ENCODE measurements at places on chromosomes 7 and 10. TPM values are rescaled to one million over a fixed set of nuclear protein-coding genes. Genes with fewer than 3 reads are reported as not detected.

Gene HIF1AN
- 46.5 TPM for total RNA-seq

DNA sequence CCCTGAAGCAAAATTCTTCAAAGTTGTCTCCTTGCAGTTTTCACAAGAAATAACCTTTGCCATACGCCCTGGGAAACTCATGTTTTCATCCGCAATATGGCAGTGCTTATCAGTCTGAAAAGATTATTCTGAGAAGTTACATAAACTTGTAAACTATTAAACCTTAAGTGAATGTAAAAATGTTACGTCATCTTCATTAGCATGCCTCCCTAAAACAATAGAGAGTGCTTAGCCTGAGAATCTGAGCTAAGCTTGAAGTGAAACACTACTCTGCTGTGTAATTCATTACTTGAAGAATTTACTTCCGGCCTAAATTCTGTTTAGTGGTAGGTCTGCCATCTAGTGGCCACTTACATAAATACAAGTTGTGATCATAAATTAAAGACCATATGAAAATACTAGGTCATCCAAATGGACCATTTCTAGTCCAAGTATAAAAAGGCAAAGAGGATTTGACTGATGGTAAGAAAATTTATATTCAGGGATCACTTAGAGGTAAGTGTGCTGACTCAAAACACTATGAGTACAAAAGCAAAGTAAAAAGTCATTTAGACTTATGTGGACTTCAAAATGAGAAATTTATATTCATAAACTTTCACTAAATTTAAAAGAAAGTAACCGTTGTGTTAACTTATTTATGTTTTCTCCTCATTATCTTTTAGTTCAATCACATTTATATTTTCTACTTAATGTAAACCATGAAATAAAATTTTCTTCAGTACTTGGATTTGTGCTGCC, 745.1 kb upstream of the LRRTM3 start:
- peak; percentile 9 for DNase-seq
- H3K36me3 ChIP-seq, result no peaks in the 10 kb centered on the region
- H3K27ac ChIP-seq, result no peak overlapping the region
- no peaks in the 10 kb centered on the region for H3K4me1 ChIP-seq
- H3K4me3 ChIP-seq, result no peak overlapping the region

- DNase-seq, result no peak
- no peak overlapping the region for H3K4me3 ChIP-seq
- no peaks in the 10 kb centered on the region for H3K36me3 ChIP-seq
- H3K27me3 ChIP-seq, result peaks cover 6% of the 10 kb centered on the region
- H3K27ac ChIP-seq, result no peak overlapping the region
Measured at GRCh38 chr10:99921948-99922347, 87.8 kb downstream of the DNMBP start.

DNA sequence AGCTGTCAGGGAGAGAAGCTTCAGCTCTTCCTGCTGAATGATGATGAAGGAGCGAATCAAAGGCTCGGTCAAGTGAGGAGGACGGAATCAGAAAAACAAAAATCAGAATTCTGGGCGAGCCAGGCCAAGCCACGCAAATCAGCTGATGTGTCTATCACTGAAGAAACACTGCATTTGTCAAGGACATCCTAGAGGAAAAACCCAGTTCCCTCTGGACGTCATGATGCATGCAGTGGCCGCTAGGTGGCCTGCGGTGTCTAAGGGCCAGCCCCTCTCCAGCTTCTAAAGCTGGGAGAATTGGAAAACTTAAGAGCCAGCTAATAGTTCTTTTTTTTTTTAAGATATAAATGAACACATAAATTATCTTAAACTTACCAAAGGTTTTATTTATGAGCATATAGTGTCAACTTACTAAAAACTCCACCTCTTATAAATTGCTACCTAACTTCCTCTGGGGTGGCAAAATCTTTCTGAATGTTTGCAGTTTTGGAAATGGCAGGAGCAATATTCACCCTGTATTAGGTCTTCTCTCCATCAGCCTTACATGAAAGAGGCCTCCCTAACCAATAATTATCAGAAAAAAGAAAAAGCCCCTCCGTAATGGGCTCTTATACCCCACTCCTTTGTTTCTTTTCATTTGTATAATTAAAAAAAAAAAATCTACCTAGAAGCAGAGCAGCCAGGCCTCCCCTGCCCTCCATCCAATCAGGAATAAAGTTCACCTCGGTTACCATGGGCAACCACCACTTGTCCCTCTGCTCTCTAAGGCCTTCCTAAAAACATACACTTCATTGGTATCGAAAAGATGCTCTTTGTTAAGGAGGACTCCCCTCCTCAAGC, 186.8 kb downstream of the USP6NL start:
- H3K36me3 ChIP-seq, result no peaks in the 10 kb centered on the region
- no peak for DNase-seq
- no peak overlapping the region for H3K4me3 ChIP-seq
- no peaks in the 10 kb centered on the region for H3K4me1 ChIP-seq
- H3K27me3 ChIP-seq, result peaks cover 5% of the 10 kb centered on the region
- H3K27ac ChIP-seq, result no peak overlapping the region

DNA sequence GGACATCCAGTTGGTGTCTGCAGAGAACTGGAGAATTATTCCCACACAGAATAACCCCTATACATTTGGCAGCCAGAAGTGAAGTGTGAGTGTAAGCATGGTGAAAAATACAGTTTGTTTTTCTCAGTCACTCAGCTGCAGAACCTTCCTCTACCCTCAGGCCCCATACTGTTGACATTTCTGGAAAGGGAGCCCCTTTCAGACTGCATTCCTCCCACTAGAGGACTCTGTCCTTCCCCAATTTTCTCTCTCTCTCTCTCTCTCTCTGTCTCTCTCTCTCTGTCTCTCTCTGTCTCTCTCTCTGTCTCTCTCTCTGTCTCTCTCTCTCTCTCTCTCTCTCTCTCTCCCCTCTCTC, 86.8 kb upstream of the STEAP1B start:
- H3K4me1 ChIP-seq, result peaks cover 9% of the 10 kb centered on the region
- DNase-seq, result no peak
- H3K4me3 ChIP-seq, result no peak overlapping the region
- H3K27me3 ChIP-seq, result peaks cover 43% of the 10 kb centered on the region

GRCh38 chr7:41948503-41948902, 245.6 kb upstream of the INHBA start:
- no peak overlapping the region for H3K4me3 ChIP-seq
- peaks cover 7% of the 10 kb centered on the region for H3K27me3 ChIP-seq
- H3K27ac ChIP-seq, result no peak overlapping the region
- H3K36me3 ChIP-seq, result no peaks in the 10 kb centered on the region

DNA sequence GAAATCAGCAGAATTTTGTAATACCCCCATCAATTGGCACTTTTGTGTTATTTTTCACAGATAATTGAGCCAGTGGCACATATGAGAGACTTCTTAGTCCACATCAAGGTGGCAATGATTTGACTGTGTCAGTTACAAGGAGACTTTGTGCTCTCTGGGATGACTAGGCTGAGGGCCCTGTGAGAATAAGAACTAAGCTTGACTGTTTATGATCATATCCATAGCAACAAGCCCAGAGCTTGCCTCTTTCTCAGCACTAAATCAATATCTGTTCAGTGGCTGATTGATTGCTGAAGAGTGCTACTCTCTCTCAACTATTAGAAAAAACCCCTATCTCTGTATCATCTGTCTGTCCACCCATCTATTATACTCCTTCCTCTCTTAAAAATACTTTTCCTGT, 185.3 kb upstream of the PLPP4 start:
- no peaks in the 10 kb centered on the region for H3K27me3 ChIP-seq
- DNase-seq, result no peak
- no peaks in the 10 kb centered on the region for H3K4me1 ChIP-seq
- H3K27ac ChIP-seq, result no peak overlapping the region
- no peaks in the 10 kb centered on the region for H3K36me3 ChIP-seq

GRCh38 chr7:3598854-3599253, 297.8 kb downstream of the SDK1 start:
- H3K4me1 ChIP-seq, result no peaks in the 10 kb centered on the region
- no peak overlapping the region for H3K4me3 ChIP-seq
- H3K27ac ChIP-seq, result no peak overlapping the region
- H3K36me3 ChIP-seq, result no peaks in the 10 kb centered on the region

- no peaks in the 10 kb centered on the region for H3K36me3 ChIP-seq
- H3K4me3 ChIP-seq, result no peak overlapping the region
- H3K4me1 ChIP-seq, result peaks cover 5% of the 10 kb centered on the region
- H3K27ac ChIP-seq, result no peak overlapping the region
- no peaks in the 10 kb centered on the region for H3K27me3 ChIP-seq
Measured at GRCh38 chr10:61842755-61843497, 58.6 kb upstream of the ARID5B start.

GRCh38 chr7:158811461-158811860, 17.8 kb downstream of the ESYT2 start:
- H3K4me3 ChIP-seq, result peak overlapping the region; percentile 64
- peaks cover 70% of the 10 kb centered on the region for H3K4me1 ChIP-seq
- no peak for DNase-seq
- peak overlapping the region; percentile 95 for H3K27ac ChIP-seq

DNA sequence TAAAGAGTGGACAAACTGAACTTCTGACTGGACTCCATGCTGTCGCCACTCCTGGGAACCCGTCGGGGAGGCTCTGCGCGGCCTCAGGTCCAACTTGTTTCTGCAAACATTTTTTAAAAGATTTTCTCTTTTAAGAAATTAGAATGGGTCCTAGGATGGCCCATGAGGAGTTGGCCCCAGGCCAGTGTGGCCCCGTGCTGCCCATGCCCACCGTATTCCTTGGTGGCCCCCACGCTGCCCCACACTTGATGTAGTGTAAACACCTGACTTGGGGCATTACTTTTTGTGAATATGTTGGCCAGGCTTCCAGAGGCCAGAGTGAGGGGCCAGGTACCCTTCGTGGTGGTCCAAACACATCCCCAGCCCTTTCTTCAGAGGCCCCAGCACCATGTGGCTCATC, 19.3 kb downstream of the ZNF316 start:
- peaks cover 16% of the 10 kb centered on the region for H3K36me3 ChIP-seq
- H3K27ac ChIP-seq, result no peak overlapping the region
- H3K27me3 ChIP-seq, result peaks cover 2% of the 10 kb centered on the region
- H3K4me1 ChIP-seq, result no peaks in the 10 kb centered on the region

DNA sequence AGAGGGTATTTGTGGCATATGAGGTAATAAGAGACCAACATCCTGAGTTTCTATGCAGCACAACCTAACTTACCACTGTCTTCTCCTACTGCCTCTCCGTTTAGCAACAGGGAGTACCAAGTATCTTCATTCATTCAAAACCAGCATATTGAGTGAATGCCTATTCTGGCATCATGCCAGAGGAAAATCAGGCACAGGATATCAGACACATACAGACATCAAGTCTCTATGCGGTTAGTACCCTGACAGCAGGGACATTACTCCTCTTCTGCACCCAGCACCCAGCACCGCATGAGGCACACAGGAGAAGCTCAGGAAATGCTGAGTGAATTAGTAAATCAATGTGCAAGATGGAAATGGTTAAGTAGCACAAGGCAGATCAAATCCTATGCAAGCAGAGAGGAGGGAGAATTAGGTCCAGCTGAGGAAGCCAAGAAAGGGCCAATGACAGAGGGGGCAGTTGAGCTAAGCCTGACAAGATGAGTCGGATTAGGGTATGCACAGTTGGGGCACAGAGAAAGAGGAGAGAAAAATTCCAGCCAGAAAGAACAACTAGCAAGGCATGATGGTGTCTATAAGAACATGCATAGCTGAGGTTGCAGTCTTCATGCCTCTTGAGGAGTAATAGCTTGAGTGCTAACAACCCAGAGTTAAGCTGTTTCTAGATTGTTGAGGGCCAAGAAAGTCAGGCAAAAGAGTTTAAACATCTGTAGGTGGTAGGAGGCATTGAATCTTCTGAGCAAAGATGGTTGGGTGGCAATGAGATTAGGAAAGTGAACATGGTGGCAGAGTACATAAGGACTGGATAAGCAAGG, 146.0 kb downstream of the PLXNA4 start:
- peaks cover 6% of the 10 kb centered on the region for H3K36me3 ChIP-seq
- DNase-seq, result no peak
- peak overlapping the region; percentile 20 for H3K4me3 ChIP-seq
- peak overlapping the region; percentile 69 for H3K27ac ChIP-seq
- H3K4me1 ChIP-seq, result peaks cover 73% of the 10 kb centered on the region

DNA sequence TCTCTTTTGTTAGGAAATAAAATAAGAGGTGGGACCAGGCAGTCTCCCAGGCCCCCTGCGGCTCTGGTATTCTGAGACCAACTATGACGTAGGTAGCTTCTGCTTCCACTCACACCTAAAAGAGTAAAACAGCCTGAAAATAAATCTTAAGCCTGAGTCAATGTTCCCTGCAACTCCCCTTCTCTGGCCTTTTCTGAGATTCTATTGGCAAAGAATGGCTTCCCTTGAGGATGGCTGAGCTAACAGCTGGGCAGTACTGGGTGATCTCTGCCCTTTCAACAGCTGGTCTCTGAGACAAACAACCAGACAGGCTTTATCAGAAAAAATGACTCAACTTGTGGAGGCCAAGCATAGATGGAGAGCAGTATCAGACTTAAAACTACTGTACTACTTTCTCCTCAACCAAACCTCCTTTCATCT, 58.7 kb downstream of the CREB3L2 start:
- no peak for DNase-seq
- H3K4me1 ChIP-seq, result peaks cover 26% of the 10 kb centered on the region
- no peak overlapping the region for H3K27ac ChIP-seq

GRCh38 chr7:150663802-150664494, 21.6 kb upstream of the GIMAP2 start:
- peak overlapping the region; percentile 91 for H3K27ac ChIP-seq
- DNase-seq, result peak; percentile 61
- H3K4me3 ChIP-seq, result peak overlapping the region; percentile 69
- no peaks in the 10 kb centered on the region for H3K27me3 ChIP-seq
- peaks cover 90% of the 10 kb centered on the region for H3K4me1 ChIP-seq
- peaks cover 21% of the 10 kb centered on the region for H3K36me3 ChIP-seq

DNA sequence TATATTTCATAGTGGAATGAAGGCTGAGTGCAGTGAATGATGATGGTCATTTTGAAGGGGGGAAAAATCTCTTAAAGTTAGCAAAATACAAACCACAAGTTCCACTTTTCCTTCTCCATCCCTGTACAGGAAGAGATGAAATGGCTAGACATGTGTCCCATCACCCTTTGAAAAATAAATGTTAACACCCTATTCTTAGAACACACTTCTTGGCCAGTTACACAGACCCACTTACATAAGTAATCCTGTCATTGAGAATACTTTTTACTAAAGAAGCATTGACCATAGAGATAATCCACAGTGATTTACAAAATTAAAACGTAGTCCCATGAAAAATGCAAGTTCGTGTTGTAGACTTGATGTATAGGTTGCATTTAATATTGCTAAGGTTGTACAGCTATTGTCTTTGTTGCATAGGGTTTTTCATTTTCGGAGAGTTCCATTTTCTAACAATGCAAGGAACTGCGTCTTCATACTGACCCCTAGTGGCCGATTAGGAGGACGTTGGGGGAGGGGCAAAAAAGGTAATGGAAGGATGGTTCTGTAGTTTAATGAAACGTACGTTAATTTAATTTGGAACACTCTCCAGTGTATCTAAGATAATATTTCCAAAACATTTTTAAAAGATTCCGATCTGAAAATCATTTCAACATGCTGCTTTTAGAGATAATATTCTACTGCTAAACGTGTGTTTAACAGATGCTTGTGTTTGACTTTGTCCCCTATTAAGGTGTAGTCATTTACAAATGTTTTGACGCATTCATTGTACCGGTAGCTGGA, 60.9 kb downstream of the ARMC3 start:
- H3K27me3 ChIP-seq, result peaks cover 9% of the 10 kb centered on the region
- peak; percentile 57 for DNase-seq
- H3K27ac ChIP-seq, result no peak overlapping the region
- H3K4me1 ChIP-seq, result peaks cover 22% of the 10 kb centered on the region
- H3K4me3 ChIP-seq, result no peak overlapping the region

Data from activated T-helper 1 cell treated with anti-CD3 and anti-CD28 coated beads, Interleukin-12 subunit alpha, Interleukin-12 subunit beta, Interleukin-2, Interleukin-4 antibody, amounts not matched to agents 30 ng/mL and 10 ng/mL and 1 ng/mL, durations not matched to agents 14 hours and 24 hours and 36 hours (primary cell).